ENCODE measurements at places on chromosomes 3 and 15. TPM values are rescaled to one million over a fixed set of nuclear protein-coding genes. Genes with fewer than 3 reads are reported as not detected.
A peak's percentile ranks its signal among the peaks of the same experiment; 100 is the strongest.

- no peak for DNase-seq
Observed at GRCh38 chr15:65766422-65767263, 25.4 kb downstream of the DENND4A start.

DNA sequence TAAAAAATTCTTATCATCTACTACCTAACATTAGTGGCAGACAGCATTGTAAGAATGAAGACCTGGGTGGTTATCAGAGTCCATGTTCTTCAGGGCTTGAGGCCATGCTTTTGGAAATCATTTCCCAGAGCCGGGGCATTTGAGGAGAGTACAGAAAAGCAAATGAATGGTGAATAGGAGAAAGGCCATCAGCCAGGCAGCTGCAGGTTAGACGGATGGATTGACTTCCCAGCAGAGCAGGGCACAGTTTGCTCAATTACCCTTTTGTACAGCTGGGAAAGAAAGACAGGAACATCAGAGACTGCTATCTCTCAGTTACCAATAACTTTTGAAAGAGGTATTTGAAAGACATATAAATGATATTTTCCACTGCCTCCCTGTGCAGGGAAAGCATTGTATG is 135.6 kb downstream of the ALCAM start:
- DNase-seq = no peak

DNA sequence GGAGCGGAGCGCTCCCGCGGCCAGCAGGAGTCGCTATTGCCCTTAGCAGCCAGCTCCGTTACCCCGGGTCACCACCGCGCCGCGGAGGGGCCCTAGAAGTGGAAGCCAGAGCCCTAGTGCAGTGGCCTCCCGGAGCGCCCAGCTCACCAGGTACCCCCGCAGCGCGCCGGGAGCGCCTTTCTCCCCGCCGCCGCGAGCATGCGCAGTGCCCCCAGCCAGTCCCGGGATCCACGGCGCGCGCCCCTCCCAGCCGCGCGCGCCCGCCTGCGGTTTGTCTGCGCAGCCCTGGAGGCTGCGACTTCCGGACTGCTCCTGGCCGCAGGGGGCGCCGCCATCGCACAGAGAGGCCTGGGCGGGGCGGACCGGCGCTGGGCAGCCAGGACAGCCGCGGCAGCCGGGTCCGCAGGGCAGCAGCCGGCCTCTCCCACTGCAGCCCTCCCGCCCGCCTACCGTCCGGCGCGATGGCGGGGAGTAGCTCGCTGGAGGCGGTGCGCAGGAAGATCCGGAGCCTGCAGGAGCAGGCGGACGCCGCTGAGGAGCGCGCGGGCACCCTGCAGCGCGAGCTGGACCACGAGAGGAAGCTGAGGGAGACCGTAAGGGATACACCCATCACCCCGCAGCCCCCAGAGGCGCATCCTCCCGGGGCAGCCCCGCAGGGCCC is 5.7 kb downstream of the TPM1 start:
- peak; percentile 97 for DNase-seq

- DNase-seq = no peak
Observed at GRCh38 chr15:47326410-47327333, 390.6 kb upstream of the SEMA6D start.

TLR9 gene
- polyA plus RNA-seq = not detected

GRCh38 chr15:83709811-83710210 is 55.9 kb downstream of the ADAMTSL3 start:
- no peak for DNase-seq

DNA sequence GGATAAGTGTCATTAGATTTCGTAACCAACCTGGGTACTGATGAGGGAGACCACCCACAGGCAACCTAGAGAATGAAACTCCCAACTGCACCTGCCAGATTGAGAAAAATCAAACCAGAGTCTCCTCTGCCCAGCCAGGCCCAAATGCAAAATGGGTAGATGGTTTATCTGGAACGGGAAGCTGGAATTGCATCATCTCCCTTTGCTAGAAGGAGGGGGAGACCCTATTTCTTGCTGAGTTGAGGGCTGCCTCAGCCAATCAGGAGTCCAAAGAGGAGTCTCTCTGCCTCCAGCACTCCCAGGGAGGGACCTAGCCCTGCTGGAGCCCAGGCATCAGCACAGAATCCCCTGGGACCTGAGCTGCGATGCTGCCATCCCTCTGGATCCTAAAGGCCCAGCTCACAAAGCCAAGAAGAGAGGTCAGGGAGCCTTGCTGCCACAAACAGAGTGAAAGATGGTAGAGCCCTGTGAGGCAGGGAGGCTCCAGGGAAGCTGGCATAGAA is 8.1 kb downstream of the RMDN3 start:
- DNase-seq = no peak

GRCh38 chr3:76753599-76753998 is 286.3 kb upstream of the ROBO2 start:
- no peak for DNase-seq

GRCh38 chr15:81954158-81954783 is 91.5 kb downstream of the MEX3B start:
- DNase-seq = no peak

- DNase-seq = no peak
Observed at GRCh38 chr3:55893045-55893664, 406.0 kb upstream of the WNT5A start.

GRM2 gene
- not detected for polyA plus RNA-seq

DNA sequence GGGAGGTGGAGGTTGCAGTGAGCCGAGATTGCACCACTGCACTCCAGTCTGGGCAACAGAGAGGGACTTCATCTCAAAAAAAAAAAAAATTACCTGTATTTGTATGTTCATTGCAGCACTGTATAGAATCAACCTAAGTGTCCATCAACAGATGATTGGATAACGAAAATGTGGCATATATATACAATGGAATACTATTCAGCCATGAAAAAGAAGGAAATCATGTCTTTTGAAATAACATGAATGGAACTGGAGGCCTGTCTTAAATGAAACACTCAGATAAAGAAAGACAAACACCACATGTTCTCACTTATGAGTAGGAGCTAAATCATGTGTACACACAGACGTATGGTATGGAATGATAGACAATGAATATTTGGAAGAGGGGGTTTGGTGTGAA is 59.4 kb upstream of the MEF2A start:
- no peak for DNase-seq

GRCh38 chr3:9199775-9200174 is 49.7 kb downstream of the SRGAP3 start:
- DNase-seq = no peak

GRCh38 chr3:69203631-69204314 is 81.4 kb upstream of the LMOD3 start:
- DNase-seq = peak; percentile 11

- DNase-seq = no peak
Observed at GRCh38 chr3:44825264-44825925, 36.3 kb upstream of the TMEM42 start.
